Suprapubic skin (tissue), 4 donors: ENCODE measurements at places on chromosomes 3 and 15.

GRCh38 chr3:155244216-155244615 lies 49.3 kb downstream of the STRIT1 start:
- DNase-seq: no peak

GRCh38 chr3:79081335-79081734 lies 686.5 kb downstream of the ROBO1 start:
- DNase-seq: no peak

DNA sequence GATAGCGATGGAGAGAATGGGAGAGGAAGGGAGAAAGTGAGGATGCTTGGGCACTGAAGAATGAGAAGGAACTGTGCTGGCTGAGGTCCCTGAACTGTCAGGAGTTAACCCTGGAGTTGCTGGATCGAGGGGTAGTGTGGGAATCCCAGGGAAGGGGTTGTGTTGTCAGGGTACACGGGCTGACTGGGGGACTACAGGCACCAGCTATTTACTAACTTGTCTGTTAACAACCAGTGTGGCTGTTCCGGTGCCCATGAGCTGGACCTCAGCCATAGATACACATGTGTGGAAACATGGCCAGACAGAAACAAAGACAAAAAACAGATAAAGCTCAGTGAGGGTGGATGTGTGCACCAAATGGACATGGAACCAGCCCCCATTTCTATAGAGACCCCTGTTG lies 55.1 kb downstream of the GASK1A start:
- DNase-seq: no peak

- DNase-seq: no peak
Observed at GRCh38 chr15:82807920-82808633, 1.4 kb upstream of the WHAMM start.

GRCh38 chr3:66052721-66053549 lies 14.2 kb upstream of the MAGI1 start:
- no peak for DNase-seq

DNA sequence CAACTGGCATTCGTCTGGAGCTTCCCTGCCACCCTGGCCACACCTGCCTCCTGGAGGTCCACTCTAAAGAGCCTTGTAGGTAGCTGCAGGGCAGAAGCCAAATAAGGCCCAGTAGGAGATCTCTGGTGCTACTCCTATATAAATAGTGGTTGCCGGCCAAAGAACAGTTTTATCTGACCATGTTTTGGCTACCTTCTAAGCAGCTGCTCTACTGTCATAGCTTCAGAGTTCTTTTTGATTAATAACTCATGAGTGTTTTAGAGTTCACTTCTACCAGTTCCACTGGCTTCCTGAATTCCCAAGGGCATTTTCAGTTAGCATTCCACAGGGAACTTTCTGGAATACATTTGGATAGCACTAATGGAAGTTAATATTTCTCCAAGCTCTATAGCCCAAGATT lies 154.6 kb downstream of the B3GALNT1 start:
- DNase-seq: no peak

DNA sequence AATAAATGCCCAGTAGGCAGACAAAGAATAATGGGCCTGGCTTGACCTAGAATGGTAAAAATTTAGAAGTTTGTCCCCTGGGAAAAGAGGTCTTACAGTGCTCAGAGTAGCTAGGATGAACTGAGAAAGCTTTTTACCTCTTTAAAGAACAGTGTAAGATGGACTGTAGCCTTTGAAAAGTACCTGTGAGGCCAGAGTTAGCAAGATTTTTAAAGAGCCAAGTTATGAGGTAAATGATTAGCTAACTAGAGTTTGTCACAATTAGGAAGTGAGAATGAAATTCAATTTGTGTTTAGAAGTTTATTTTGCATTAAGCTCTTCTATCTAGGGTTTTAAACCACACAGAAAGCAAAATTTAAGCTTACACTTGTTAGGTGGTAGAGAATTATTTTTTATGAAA lies 480.9 kb downstream of the ZIC1 start:
- no peak for DNase-seq

DNA sequence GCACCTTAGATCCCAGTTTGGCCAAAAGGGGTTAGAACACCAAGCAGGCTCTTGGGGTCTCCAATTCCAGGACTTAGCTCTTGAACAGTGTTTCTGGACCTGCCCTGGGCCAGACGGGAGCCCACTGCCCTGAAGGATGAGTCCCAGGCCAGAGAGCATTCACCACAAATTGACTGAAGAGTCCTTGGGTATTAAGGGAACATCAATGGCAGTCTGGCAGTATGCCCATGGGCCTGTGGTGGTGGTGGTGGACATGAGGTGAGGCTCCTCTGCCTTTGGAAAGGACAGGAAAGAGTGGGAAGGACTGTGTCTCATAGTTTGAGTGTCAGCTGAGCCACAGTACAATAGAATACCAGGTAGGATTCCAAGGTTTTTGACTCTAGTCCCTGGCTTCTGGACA lies 960.0 kb downstream of the DIPK2A start:
- no peak for DNase-seq

DNA sequence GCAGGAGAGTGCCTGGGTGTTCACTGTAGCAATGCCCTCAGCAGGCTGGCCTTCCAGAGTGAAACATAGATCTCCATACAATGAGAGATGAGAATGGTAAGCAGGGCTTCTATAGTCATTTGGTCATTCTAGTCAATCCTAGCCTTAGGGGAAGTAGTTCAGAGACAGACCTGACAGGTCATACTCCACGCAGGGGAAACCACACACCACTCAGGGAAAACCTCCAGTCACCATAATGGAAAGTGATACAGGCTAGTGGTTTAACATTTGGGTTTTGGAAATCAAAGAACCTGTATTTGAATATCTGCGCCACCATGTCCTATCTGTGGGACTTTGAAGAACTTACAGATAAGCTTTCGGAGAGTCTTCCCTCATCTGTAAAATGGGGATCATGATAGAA lies 425.7 kb upstream of the PPP2R3A start:
- DNase-seq: no peak

GRCh38 chr3:157906627-157907026 lies 199.6 kb downstream of the SHOX2 start:
- DNase-seq: no peak

GRCh38 chr3:111585217-111585616 lies 9.9 kb downstream of the ZBED2 start:
- DNase-seq: no peak

DNA sequence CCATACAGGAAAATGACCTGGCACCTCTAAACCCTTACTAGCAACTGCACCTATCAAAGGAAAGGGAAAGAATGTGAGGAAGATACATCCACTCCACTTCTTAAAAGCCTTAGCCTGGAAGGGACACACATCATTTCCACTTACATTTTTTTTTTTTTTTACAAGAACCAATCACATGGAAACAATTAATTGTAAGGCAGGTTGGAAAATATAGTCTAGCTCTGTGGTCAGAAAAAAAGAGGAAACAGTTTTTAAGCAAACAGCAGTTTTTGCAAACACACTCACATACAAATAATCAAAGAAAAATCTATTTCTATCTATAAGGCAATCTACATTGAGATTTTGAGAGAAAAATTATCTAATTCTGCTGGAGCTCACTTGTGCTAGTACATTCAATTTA lies 98.9 kb upstream of the SPRED1 start:
- DNase-seq: no peak

DNA sequence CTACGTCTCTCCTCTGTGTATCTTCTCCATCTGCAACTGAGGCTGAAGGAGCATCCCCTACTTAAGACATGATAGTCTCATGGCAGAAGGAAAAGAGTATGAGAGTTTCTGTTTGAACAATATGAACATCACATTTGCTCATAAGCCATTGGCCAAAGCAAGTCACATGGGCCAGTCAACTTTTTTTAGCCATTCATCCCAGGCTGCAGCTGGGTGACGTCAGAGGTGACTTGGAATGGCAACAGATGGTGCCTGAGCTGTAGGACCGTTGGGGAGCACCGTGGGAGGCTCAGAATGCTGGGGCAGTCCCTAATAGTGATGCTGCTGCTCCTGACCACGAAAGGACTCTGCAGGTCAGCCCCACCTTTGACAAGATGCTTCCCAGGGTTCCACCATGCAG lies 58.7 kb downstream of the CRTC3 start:
- no peak for DNase-seq

DNA sequence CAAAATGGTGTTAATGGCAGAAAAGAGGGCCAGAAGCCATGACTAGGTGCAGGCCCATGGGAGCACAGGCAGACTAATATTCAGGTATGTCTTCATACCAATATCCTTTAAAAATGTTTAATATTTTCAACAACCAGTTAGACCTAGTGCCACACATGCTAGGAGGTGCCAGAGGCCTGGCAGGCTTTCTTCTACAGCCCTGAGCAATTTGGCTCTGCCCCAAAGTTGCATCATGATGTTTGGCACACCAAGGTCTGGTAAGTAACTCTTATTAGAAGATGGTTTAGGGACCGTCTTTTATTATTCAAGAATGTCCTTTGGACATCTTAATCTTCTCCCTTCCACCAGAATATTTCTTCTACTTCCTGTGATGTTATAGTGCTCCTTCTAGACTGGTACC lies 34.8 kb downstream of the MITF start:
- no peak for DNase-seq

GRCh38 chr3:109191421-109191820 lies 54.9 kb downstream of the C3orf85 start:
- no peak for DNase-seq

GRCh38 chr15:93779341-93779740 lies 452.0 kb upstream of the MCTP2 start:
- no peak for DNase-seq

DNA sequence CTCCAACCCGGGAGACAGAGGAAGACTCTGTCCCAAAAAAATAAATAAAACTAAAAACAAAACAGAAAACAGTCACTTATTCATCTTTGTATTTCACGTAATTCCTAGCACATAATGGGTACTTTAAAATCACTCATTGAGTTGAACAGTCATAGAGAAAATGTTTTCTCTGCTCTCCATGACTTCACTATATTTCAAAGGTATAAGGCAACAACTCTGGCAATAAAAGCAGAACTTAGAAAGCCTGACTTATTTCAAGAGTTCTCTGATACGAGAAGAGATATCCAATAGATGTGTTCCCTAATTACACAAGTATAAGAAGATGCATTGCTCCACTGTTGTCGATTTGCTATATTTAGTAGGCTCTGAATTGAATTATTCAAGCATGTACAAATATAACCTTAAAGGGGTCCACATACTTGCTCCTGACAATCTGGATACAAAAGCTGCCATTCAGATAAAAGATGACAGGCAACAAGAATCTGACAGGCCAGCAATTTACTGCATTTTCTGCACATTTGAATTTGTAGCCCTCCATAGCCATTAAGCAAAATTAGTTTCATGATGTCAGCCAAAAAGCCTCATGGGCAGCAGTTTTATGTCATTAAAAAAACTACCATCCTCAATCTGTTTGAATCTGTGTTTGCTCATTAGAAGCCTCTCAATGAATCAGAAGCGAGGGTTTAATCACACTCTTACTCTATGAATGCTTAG lies 47.9 kb downstream of the PEAK1 start:
- no peak for DNase-seq

GRCh38 chr3:123385981-123386380 lies 62.9 kb downstream of the ADCY5 start:
- no peak for DNase-seq

GRCh38 chr15:89754361-89755154 lies 3.5 kb upstream of the MESP1 start:
- DNase-seq: no peak

- no peak for DNase-seq
Observed at GRCh38 chr3:154178172-154178571, 57.0 kb downstream of the ARHGEF26 start.

DNA sequence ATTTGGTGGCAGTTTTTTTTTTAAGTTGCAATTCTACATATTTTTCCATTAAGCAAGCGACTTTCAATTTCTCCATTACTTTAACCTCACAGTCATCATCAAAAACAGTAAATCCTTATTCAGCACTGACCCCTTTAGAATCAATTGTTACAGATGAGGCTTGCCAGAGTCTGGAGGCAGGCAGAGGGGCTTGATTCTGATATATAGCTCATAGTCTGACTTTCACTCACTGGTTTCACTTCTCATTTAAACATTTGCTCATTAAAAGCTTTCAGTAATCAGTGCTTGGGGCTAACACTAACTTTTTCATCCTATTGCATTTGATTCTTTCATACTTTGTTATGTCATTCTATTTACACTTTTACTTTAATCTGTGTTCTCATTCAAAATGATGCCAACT lies 88.4 kb downstream of the PYDC2 start:
- no peak for DNase-seq

- DNase-seq: no peak
Observed at GRCh38 chr15:77696871-77697270, 64.2 kb upstream of the LINGO1 start.

GRCh38 chr3:155676252-155676981 lies 68.5 kb downstream of the PLCH1 start:
- DNase-seq: no peak

DNA sequence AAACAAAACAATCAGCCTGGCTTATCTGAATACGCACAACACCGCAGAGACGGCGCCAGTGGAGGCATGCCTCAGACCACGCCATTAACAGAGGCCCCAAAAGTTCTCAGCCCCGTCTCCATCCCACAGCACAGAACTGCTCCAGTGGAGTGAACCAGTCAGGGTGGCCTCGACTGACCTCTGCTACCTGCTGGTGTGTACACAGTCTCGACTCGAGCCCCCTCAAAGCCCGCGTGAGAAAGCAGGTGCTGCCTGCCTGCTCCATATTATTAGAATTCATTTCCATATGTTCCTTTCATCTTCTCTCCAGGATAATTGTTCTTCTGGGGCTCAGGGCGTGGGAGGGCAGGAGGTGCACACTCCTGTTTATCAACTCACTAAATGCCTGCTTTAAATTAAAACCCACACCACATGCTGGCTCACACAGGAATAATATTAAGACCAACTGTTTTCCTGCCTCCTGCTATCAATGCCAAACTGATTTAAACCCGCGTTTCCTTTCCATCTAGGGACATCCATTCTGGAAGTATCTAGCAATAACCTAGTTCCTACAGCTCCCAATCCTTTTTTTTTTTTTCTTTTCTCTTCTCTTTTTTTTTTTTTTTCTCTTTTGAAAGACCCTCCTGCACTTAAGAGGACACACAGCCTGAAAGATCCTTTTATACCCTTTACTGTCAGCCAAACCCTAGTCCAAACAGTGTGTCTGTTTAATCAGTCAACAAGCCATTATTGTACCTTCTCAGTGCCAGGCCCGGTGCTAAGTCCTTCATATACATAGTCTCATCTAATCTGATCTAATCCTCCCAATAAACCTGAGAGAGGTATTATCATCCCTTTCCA lies 101.2 kb downstream of the TLE3 start:
- DNase-seq: no peak

DNA sequence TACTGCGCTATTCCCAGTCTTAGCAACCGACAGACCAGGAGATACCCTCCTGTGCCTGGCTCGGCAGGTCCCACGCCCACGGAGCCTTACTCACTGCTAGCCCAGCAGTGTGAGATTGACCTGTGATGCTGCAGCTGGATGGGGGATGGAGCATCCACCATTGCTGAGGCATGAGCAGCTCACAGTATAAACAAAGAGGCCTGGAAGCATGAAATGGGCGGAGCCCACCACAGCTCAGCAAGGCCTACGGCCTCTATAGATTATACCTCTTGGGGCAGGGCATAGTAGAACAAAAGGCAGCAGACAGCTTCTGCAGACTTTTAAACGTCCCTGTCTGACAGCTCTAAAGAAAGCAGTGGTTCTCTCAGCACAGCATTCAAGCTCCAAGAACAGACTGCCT lies 160.3 kb downstream of the ANXA2 start:
- no peak for DNase-seq

- DNase-seq: no peak
Observed at GRCh38 chr3:161920196-161920595, 423.6 kb downstream of the OTOL1 start.
